HuH-7 (cell line): ENCODE measurements at places on chromosomes 1 and 21.
A peak's percentile ranks its signal among the peaks of the same experiment; 100 is the strongest.

DNA sequence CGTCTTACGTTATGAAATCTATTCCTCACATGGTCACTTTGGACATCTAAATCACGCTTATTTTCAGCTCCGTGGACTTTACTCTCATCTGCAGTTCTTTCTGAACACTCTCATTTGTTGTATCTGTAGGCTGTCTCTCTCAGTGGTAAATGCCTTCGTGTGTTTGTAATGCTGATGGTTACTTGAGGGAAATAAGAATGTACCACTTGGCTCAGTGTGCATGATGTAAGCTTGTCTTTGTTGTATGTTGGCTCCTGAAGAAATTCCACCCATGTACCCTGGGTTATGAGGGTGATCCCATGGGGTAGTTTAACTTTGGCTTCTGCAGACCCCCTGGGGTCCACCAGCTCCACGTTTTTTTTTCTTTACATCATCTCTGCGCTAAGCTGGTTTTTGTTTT lies 378.4 kb downstream of the SETD4 start:
- DNase-seq, result no peak

DNA sequence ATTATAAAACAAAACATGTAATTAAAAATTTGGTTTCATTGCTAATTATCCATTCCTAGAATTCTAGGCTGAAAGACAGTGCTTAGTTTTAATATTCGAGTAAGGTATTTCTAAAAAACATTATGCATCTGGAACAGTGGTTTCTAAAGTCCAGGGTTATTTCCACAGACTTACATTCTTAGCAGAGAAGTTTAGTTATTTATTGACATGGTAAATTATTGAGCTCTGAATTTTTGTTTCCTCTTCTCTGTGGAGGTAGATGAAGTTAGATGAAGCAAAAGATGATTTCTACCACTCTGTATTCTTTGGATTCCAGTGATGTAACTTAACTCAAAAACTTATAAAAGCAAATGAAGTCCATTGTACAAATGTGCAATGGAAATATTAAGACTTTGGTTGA lies 709.4 kb downstream of the MRPL39 start:
- DNase-seq, result no peak

- DNase-seq, result no peak
Observed at GRCh38 chr1:178064191-178064821, 29.6 kb upstream of the RASAL2 start.

DNA sequence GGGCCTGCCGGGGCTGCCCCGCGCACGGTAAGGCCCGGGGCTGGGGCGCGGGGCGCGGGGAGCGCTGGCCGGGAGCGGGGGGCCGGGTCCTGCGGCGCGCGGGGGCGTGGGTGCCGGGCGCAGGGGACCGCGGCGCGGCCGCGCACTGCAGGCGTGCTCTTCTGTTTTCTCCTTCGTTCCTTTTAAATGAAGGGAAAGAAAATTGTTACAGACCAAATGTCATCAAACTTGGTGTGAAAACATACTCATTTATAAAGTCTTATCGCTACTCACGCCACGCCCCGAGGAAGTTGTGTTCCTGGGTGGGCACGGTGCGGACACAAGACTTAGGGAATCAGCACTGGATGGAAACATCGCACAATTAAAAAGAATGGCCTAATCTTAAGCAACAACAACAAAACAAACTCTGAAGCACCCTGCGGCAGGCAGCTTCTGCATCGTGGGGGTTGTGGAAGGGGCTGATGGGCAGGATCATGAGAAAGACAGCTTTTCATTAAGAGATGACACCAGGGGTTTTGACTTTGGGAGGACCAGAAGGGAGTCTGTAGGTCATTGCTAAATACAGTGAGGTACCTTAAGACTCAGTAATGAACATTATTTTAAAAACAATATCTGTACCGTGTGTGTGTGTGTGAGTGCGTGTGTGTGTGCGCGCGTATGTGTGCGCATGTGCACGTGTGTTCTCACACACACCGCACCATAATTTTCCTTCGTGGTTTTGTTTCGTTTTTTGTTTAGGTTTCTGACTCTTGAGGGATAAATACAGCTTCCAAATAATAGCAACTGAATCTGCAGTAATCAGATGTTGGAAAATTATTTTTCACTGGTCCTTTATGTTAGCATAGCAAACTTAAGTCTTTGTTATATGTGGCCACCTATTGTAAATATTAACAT lies 548 bp downstream of the B3GALT5 start:
- DNase-seq, result no peak

DNA sequence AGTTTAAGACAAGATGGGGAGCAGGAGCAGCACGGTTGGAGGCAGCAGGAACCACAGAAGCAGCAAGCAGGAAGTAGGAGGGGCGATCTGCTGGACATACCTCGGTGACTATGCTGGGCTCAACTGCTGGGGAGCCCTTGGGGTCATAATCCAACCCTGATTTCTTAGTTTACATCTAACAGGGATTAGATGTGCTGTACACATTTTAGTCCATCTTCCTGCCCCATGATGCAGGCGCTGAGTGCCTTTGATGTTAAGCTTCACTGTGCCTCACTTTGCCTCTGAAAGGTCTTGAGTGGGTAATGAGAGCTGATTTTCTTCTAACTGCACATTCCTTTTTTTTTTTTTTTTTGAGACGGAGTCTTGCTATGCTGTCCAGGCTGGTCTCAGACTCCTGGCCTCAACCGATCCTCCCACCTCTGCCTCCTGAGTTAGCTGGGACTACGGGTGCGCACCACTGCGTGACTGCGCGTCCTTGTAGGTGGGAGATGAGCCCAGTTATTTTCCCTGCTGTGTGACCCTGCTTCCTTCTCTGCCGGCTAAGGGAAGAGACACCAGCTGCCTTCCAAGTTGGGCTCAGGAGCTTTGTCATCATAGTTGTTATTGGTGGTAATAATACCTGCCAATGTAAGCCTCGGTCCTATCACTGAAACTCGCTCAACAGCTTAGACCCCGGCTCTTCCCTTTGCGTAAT lies 1.1 kb upstream of the RCAN3 start:
- DNase-seq, result peak; percentile 30

DNA sequence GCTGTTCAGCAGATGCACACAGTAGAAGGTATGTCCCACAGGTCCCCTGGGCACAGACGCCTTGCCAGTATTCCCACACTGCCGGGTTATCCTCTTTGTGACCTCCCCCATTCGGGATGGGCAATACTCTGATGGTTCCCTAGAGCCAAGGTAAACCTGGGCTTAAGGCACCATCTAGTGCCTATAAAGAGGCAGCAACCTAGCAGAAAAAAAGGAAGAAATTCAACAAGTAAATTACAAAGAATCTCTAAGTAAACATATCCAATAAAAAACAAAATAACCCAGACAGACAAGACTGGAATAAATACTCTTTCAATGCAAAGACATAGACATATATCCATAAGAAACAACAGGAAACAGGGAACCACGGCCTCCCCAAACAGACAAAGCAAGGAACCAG lies 39.4 kb downstream of the HSF2BP start:
- no peak for DNase-seq

DNA sequence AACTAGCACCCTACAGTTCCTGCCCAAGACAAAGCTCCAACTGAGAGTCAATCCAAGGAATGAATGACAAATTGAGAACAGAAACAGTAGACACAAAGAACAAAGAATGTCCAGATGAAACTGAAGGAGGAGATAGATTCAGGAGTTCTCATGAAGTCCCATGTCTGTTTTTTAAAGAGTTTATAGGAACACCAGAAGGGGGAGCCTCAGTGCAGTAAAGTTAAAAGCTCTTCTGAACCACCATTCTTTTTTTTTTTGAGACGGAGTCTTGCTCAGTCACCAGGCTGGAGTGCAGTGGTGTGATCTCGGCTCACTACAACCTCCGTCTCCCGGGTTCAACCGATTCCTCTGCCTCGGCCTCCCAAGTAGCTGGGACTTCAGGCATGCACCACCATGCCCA lies 323.6 kb downstream of the MRPL39 start:
- DNase-seq, result no peak

DNA sequence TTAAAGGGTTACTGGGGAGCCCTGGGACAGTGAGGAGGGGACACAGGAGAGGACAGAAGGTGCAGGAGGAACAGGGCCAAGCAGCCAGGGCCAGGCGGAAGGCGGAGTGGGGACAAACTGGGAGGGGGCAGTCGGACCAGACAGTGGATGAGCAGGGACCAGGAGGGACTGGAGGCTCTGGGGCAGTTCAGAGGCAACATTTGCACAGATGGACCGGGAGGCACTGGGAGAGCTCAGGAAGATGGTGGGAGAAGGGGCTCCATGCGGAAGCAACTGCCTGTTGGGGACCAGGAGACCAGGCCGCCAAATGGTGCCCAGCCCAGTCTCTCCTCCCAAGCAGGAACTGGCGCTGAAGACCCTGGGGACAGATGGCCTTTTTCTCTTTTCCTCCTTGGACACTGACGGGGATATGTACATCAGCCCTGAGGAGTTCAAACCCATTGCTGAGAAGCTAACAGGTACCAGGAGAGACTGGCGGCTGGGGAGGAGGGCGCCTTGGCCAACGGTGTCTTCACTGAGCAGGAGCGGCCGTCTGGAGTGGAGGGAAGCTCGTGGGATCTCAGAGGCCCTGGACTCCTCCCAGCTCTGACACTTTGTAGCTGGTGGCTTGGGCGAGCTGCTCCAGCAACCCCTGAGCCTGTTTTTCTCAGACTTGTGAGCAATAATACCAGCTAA lies 847 bp downstream of the SELENON start:
- no peak for DNase-seq

GRCh38 chr1:223520200-223520599 lies 127.0 kb downstream of the CCDC185 start:
- DNase-seq, result no peak

GRCh38 chr1:200867018-200867811 lies 5.6 kb upstream of the GPR25 start:
- no peak for DNase-seq

- DNase-seq, result no peak
Observed at GRCh38 chr1:101748077-101748476, 248.6 kb downstream of the OLFM3 start.

DNA sequence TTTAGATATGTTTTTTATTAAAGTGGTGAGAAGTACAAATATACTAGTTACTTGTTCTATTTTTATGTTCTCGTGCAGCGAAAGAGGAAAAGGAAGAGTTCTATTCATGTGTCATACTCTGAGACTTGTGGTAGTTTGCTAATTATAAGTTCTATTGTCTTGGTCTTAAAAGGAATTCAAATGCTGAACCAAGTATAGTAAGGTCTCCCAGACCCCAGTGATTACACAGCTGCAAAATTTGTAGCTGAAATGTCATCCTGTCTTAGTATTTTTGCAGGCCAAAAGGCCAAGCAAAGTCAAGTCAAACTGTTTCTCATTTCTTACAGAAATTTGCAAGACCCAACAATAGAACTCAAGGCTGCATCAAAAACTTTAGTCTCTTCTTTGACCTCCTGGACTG lies 268.7 kb downstream of the CHRM3 start:
- DNase-seq, result no peak

GRCh38 chr1:63325279-63325985 lies 3.1 kb downstream of the FOXD3 start:
- no peak for DNase-seq

DNA sequence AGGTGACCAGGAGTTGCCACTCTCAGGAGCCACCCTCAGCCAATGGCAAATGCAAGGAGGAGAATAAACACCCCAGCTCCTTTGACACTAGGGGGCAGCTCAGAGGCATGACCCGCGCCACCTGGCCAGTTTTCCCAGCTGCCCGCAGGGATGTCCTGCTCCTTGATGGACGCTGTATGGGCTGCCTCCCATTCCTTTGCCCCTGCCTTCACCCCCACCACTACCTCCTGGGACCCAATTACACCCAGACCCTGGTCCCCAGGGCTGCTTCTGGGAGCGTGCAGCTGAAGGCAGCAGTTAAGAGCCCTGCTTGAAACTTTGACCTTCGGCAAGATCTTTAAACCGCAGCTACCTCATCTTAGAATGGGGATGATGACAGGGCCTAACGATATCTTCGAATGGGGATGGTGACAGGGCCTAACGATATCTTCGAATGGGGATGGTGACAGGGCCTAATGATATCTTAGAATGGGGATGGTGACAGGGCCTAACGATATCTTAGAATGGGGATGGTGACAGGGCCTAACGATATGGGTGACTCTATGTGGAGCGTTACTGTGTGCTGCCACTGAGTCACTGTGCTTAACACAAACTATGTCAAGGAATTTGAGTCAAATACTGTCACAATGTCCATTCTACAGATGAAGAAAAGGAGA lies 163.0 kb upstream of the KAZN start:
- peak; percentile 12 for DNase-seq

DNA sequence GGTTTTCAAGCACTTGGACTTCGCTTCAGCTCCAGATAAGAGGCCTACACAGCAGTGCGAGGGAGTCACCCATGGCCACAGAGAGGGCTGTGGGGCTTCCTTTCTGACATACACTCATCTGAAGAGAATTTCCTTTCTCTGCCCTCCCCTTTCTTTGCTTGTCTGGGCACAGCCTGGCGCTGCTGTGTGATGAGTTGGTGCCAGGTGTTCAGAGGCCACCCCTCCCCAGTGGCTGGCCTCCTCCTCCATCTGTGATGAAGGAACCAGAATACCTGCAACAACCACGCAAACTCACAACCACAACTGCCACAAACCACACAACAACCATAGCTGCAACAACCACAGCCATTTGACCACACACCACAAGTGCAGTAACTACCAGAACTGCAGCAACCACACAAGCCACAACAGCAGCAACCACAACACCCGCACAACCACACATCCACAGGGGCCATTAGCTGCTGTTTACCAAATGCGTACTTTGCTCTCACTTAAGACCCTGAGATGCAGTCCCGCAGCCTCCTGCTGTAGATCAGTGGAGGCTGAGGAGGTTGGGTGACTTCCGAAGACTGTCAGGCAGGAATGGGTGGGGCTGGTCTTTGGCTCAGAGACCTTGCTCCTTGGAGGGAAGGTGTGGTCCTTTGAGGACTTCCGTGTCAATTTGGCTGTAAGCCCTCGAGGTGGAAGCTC lies 71.1 kb downstream of the IER5 start:
- DNase-seq, result no peak

- no peak for DNase-seq
Observed at GRCh38 chr21:41280115-41280919, 36.3 kb upstream of the FAM3B start.

GRCh38 chr1:224047538-224047937 lies 66.4 kb upstream of the FBXO28 start:
- DNase-seq, result no peak

GRCh38 chr1:3316340-3316943 lies 138.0 kb upstream of the ARHGEF16 start:
- DNase-seq, result no peak
